ENCODE measurements at places on chromosomes 11 and 22.

GRCh38 chr11:10307022-10307399 is 2.1 kb downstream of the ADM start:
- DNase-seq = no peak

GRCh38 chr11:10318527-10318802 is 13.6 kb downstream of the ADM start:
- DNase-seq = no peak

GRCh38 chr11:116862951-116863350 is 25.5 kb upstream of the APOA1 start:
- DNase-seq = no peak

GRCh38 chr11:130979386-130979972 is 63.2 kb upstream of the SNX19 start:
- no peak for DNase-seq

- no peak for DNase-seq
These were observed 52.5 kb upstream of the SLC22A12 start for GRCh38 chr11:64538501-64538951.

DNA sequence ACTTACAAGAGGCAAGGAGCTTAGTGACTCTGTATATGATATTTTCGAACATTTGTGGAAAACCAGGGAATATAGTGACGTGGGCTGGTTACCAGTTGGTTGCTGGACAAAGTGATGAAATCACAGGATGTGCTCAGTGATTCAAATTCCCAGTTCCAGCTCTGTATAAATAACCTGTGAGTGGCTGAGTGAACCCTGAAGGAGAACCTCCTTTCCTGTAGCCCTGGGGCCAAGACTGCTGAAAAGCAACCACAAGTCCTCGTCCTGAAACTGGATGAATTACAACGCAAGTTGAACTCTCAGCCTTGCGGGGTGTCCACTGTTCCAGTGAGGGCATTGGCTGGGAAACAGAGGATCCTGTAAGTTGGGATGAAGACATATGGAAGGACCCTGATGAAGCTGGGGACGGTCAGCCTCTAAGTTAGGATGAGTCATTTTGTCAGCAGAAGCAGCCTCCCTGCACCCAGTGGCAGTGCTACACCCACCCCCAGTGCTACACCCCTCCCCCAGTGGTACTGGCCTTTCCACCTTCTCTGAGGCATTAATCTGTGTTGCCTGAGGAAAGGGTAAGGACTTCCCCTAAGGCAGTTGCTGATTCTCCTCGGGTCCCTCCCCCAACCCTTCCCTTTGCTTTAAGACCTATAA is 22.0 kb upstream of the CD81 start:
- DNase-seq = no peak

DNA sequence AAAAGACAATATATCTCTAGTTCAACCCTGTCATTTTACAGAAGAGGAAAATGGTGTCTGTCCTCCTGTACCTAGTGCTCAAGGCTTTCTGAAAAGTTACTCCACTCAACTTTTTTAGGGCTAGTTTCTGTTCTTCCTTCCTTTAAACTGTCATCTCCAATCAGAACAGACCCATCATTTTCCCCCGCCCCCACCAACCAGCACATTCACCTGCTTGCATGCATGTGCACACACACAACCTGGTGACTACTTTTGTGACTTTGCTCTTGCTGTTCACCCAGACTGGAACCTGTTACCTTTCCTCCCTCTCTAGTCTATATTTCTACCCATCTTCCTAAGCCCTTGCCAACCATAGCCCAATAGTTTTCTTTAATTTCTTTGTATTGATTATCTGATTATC is 5.6 kb downstream of the FBXO7 start:
- no peak for DNase-seq

- peak; percentile 78 for DNase-seq
These were observed 32.7 kb upstream of the TXNRD2 start for GRCh38 chr22:19974268-19974861.

GRCh38 chr11:128195057-128195751 is 392.2 kb downstream of the ETS1 start:
- no peak for DNase-seq

DNA sequence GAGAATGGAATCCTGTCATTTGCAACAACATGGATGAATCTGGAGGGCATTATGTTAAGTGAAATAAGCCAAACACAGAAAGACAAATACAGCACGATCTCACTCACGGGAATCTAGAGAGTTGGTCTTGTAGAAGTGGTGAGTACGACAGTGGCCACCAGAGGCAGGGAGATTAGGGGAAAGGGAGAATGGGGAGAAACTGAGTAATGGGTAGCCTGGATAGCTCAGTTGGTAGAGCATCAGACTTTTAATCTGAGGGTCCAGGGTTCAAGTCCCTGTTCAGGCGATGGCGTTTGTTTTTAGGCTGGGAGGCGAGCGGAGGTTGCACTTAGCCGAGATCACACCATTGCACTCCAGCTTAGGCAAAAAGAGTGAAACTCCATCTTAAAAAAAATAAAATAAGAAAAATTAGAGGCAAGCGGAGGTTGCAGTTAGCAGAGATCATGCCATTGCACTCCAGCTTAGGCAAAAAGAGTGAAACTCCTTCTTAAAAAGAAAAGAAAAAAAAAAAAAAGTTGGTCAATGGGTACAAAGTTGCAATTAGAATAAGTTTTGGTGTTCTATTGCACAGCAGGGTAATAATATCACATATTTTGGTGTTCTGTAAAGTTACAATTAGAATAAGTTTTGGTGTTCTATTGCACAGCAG is 95.7 kb upstream of the UBASH3B start:
- no peak for DNase-seq

- DNase-seq = peak; percentile 77
These were observed 71.7 kb downstream of the IGLL5 start for GRCh38 chr22:22959147-22959827.

- DNase-seq = no peak
These were observed 40.5 kb downstream of the IL18BP start for GRCh38 chr11:72039031-72039855.

GRCh38 chr11:73759610-73760134 is 1.2 kb downstream of the RAB6A start:
- DNase-seq = peak; percentile 25

DNA sequence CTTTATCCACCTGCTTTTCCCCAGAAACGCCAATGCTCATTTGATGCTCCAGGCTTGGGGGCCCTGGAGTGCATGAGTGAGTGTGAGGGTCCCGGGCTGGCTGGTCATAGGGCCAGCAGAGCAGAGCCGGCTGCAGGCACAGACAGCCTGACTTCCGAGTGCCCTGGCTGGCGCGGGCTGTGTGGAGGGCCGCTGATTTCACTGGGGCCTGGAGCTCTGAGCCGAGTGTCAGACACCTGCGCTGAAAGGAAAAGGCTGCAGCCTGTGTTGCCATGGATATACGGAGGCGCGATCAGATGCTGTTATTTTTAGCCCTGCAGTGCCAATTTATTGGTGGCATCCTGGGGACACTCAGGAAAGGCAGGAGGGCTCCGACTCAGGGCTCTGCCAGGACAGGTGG is 87.6 kb downstream of the ST3GAL4 start:
- DNase-seq = no peak

DNA sequence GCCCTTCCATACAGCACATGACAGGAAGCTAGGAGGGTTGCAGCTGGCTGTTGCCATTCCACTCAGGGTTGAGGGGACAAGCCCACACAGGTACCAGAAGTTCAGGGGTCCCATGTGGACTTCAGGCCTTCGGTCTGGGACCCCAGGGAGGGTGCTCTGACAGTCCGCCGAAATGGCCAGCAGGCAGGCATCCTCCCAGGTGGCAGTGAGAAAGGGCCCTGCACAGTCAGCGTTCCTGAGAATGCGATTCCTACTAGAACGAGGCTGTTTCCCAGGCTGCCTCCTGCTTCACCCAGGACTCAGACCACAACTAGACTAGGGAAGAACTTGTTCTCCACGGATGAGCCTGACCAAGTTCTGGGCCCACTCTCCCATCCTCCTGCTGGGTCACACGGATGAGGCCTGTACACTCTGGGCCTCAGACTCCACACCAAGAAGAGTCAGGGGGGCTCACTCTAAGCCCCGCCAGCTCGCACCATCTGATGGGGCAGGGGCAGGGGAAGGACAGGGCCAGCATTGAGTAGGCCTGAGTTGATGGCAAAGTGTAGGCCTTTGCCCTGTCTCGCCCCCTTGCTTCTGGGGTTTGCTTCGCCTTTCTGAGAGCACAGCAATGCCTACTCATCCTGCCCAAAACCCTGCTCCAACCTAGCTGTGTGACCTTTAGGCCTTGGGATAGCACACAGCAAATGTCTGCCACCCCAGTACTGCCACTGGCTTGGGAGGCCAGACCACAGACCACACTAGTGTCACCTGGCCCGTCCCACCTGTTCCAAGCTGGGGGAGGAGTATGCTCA is 14.0 kb downstream of the KCNQ1OT1 start:
- DNase-seq = peak; percentile 13

DNA sequence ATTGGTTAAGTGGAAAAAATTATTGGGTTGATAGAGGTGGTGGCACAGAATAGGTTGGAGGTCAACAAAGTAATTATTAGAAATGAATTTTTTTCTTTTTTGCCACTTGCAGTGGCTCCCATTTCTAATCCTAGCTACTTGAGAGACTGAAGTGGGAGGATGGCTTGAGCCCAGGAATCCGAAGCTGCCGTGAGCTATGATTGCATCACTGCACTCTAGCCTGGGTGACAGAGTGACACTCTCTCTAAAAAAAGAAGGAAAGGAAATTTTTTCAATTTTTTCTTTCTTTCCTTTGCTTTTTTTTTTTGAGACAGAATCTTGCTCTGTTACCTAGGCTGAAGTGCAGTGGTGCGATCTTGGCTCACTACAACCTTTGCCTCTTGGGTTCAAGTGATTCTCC is 2.2 kb upstream of the BCO2 start:
- no peak for DNase-seq

- no peak for DNase-seq
These were observed 93.0 kb downstream of the UVRAG start for GRCh38 chr11:75907906-75908527.

DNA sequence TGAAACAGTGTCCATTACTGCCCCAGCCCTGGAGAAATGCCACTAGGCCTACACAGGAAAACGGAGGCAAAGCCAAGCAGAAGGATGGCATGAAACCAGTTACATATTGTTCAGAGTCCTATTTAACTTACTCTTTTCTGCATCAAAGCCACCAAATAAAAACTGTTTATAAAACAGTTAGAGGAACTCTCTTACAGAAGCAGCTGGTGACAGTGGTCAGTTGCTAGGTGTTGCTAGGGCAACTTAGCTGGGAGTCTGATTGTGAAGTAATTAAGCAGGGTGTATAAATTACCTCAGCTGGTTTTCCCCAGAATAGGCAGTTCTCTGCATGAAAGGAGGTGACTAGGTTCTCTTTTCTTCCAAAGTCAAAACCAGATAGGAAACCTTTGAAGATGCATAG is 115.6 kb upstream of the ZBED5 start:
- no peak for DNase-seq

GRCh38 chr11:85826116-85826855 is 15.3 kb upstream of the SYTL2 start:
- peak; percentile 64 for DNase-seq

- DNase-seq = no peak
These were observed 2.6 kb downstream of the C11orf21 start for GRCh38 chr11:2298795-2299761.

DNA sequence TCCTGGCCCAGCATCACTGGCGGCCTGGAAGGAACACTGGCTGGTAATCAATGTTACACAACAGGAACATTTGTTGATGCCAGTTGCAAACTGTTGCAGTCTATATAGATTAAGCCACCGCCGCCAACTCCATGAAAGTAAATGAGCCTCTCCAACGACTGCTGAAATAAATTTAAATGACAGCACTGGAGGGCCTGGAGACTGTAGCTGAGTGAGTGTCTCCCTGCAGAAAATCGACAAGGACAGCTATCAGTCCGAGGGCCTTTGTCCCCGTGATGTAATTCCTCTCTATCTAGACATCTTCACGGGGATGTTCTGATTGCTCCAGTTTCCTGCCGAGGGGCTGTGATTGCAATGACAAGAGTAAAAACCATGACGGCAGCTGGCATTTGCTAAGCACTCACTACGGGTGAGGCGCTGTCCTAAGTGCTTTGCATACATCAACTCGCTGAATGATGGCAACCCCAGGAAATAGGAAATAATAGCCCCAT is 120.4 kb downstream of the SEZ6L start:
- DNase-seq = no peak

- DNase-seq = no peak
These were observed 760.2 kb downstream of the KCNA4 start for GRCh38 chr11:29256580-29256979.

GRCh38 chr22:48145738-48146137 is 1383.3 kb downstream of the TBC1D22A start:
- no peak for DNase-seq

GRCh38 chr11:118696673-118697226 is 17.3 kb upstream of the TREH start:
- DNase-seq = no peak

DNA sequence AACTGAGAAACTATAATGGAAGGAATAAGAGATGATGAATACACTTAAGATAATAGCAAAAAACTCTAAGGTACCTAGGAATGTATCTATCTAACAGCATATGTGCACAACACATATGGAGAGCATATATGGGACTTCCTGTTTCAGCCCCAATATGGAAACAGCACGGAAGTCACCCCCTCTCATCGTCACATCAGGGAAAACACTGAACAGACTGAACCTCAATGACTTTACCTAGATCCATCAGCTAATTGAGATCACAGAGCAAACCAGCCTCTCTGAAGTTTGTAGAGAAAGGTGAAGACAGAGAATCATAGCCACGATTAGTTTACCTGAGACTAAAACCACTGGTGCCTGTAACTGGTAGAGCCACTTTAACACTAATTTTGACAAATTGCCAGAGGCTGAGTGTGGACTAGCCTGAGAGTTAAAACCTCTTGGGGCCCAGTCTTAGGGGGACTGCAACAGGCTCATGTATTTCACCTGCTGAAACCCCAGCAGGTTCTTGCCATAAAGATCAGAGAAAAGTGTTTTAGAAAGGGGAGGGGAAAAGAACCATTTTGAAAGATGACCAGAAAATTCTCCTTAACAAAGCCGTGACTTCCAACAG is 722.6 kb downstream of the TBC1D22A start:
- DNase-seq = no peak

- no peak for DNase-seq
These were observed 5.5 kb downstream of the C11orf16 start for GRCh38 chr11:8927233-8927632.

- DNase-seq = no peak
These were observed 63.5 kb upstream of the PRDM11 start for GRCh38 chr11:45082744-45083543.
